NCI-H446 treated with DMSO at 0.1 percent for 48 hours (cell line): ENCODE measurements at places on chromosomes 2 and 18.

- DNase-seq: no peak
These were observed 216.6 kb downstream of the RTP5 start for GRCh38 chr2:242085941-242086621.

DNA sequence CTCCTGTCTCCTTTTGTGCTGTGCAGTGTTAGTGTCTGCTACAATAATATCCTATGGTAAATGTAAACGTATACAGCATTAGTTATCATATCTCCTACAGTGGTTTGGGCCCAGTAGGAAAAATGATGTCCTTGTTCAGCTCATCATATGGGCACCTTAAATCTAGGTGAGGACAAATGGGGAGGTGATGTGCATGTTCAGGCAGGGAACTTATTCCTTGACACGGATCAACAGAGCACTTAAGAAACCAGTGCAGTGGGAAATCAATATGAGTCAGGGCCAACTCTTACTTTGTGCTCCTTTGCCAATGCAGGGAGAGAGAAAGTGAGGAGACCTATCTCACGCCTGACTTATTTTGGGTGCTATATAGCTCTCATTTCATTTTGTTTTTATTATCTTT is 76.4 kb downstream of the KLHL14 start:
- no peak for DNase-seq

DNA sequence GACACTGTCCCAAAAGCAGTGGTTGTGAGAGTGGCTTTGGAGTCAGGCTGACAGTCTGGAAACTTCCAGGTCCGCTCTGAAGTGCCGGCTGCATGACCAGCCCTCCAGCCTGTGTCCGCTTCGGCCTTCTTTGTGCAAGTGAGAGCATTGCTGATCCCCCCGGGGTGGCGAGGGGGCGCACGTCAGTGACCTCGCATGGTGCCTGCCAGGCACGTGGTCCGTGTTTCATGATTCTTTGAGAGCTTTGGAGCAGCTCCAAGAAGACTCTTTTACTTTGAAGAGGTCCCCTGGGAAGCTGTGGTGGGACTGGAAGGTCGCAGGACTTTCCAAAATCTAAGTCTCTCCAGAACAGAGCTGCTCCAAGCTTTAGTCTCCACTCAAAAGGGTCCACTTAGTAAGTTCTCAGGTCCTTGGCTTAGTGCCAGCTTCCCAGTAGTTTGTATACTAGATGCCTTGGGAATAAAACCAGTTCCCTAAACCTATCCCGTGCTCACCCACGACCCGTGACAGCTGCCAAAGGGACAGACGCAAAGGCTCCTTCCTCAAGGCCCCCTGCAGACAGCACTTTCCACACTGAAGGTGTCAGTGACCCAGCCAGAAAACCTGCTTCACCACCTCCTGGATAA is 68.8 kb downstream of the ADI1 start:
- DNase-seq: no peak

DNA sequence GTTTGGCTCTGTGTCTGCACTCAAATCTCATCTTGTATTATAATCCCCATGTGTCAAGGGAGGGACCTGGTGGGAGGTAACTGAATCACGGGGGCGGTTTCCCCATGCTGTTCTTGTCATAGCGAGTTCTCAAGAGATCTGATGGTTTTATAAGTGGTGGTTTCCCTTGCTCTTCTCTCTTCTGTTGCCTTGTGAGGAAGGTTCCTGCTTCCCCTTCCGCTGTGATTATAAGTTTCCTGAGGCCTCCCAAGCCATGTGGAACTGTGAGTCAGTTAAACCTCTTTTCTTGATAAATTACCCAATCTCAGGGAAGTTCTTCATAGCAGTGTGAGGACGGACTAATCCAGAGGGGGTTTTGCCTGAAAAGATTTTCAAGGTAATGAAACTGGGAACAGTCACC is 245.4 kb downstream of the GALR1 start:
- no peak for DNase-seq

DNA sequence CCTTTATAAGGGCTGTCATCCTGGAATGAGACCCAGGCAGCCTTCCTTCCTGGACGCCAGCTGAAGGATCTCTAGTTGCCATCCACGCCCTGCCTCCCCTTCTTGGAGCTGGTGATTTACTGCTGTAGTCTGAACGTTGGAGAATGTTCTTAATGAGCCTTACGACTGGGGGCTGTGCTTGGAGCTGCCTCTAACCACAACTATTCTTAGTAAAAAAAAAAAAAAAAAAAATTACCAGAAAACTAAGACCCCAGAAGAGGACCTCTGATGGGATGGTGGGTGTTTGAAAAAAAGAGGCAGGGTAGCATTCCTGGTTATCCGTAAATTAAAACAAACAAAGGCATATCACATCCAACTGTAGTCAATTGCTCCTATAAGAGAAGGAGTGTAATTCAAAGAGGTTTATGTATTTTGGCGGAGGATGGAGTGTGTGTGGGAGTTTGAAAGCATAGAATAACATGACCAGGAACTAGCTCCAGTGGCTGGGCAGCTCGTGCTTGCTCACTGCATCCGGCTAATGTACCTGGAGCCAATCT is 105.4 kb downstream of the QPCT start:
- no peak for DNase-seq

GRCh38 chr2:103183061-103183460 is 421.2 kb downstream of the TMEM182 start:
- DNase-seq: no peak

DNA sequence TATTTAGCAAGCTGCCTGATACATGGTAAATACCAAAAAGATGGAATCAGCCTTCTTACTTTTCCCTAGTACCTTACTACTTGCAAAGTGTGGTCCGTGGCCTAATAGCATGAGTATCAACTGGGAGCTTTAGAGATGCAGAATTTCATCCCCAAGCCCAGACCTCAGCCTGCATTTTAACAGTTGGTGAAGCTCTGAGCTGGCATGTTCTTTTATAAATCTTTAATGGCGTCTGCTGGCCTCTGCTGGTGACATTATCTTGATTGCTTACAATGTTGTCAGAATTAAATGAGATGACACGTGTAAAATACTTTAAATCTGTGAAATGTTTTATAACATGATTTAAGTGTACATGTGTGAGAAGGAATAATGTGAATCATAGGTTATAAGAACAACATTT is 115.1 kb upstream of the NOSTRIN start:
- no peak for DNase-seq

DNA sequence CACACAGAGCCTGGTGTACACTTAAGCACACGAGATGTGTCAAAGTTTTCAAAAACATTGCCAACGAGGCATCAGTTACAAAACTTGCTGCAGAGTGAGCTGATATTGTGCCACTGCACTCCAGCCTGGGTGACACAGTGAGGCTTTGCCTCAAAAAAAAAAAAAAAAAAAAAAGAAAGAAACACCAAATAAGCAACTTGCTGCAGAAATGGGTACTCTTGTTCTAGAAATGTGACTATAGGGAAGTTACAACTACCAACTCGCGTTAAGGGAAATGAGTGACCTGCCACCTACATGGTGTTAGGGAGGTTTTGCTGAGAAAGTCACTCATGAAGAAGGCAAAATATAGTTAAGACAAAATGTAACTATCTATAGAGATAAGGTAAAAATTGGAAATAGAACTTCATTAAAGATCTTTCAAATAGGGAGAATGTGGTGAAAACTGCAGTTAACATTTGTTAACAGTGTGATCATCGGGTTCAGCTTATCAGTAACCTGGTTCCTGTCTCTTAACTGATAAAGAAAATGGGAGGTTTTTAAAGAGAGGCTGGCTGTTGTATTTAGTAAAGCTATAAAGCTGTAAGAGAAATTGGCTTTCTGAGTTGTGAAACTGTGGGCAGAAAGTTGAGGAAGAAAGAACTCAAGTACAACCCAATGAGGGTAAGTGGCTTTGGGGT is at the start of gene IL1RL1:
IL1RL1 (plus strand) TSS at position 600 of the 677 bp plus-strand sequence. CDS start 26,702 bp downstream, outside the sequence.
- no peak for DNase-seq

- no peak for DNase-seq
These were observed 464.7 kb downstream of the TXNL1 start for GRCh38 chr18:56173542-56174220.

DNA sequence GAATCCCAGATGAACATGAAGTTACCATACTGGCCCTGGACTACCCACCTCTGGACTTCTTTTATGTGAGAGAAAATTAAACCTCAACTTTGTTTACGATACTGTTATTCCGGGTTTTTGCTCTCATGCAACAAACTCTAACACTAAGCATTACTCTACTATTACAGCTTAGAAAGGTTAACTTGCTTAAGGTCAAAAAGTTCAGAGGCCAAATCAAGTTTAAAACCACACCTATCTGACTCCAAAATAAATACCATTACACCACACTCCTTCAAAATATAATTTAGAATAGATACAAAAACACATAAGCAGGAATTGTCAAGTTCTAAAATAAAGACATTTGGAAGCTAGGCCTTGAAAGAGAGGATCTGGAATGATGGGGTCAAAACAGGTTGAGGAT is 75.0 kb downstream of the DTNB start:
- DNase-seq: no peak

DNA sequence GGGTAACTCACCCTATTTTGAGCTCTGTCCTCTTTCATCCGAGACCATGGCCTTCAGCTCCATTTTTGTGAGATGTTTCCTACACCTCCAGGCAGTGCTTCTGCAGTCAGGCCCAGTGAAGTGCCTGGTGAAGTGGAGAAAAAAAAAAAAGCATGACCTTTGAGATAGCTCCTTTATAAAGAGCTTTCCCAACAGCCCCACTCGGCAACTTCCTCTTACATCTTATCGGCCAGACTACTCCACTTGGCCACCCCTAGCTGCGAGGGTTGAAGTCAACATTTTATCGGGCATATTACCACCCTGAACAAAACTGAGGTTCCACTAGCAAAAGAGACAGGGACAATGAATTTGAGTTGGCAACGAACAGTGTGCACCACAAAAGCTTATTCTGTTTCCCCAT is 124.8 kb upstream of the RNF152 start:
- no peak for DNase-seq

DNA sequence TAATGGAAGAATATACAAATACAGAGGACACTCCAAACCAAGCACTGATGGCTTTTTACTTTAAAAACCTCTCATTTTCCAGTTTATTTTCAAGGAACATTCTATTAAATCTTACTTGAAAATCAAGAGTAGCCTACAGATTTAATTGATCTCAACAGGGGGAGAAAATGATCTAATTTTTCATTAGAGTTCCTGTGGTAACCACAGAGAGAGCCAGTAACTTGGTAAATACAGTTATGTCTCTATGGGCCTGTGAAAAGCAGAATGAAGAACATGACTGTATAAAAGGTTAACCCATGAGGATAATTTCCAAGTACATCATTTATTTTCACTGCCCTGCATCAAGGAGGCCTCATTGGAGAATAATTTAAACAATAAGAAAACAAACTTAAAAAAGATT is 39.8 kb upstream of the ITPRID2 start:
- no peak for DNase-seq

GRCh38 chr2:134677856-134678756 is 40.7 kb downstream of the TMEM163 start:
- no peak for DNase-seq

GRCh38 chr18:54203914-54204313 is 20.6 kb downstream of the MBD2 start:
- DNase-seq: no peak

- no peak for DNase-seq
These were observed 84.3 kb downstream of the TNS1 start for GRCh38 chr2:217918308-217919024.

DNA sequence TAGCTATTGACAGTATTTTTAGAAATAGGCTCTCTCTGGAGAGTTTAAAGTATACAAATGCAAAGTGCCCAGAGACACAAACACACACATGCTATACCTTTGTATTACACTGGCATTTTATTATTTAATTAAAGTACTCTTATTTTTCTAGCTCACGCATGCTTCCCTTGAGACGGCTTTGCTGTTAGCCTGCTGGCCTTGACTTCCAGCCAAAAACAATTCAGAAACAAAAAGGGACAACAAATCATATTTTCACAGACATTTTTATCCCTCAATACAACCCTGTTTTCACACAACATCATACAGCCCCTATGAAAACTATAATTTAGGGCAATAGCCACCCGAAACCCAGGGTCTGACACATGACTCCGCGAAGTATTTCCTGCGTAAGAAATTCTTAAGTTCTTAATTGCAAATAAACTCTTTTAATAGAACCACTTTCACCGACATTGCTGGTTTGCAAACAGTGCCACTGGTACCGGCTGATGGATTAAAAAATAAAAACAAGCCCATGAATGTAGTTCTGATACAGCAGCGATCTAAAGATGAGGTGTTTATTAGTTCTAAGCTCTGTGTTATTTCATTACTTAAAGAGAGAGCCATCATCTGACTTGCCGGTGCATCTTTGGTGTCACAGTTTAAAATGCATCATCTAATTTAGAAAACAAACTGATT is 185.1 kb downstream of the TCF4 start:
- DNase-seq: no peak

DNA sequence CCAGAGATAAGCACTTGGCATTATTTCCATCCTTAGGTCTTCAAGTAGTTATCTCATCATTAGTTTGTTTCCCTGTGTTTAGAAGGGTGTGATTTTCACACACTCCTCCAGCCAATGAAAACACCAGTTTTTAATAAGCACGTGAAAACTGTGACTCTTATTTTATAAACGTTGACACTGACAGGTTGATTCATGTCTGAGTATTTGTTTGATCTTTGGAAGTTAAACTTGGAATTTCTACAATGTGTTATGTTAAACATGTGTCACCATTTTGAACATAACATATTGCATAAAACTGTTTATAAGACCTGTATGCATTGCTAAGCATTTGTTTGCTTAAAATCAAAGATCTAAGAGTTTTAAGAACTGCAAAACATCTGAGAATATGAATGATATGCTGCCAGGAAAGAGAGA is 27.6 kb downstream of the SLC40A1 start:
- DNase-seq: no peak

DNA sequence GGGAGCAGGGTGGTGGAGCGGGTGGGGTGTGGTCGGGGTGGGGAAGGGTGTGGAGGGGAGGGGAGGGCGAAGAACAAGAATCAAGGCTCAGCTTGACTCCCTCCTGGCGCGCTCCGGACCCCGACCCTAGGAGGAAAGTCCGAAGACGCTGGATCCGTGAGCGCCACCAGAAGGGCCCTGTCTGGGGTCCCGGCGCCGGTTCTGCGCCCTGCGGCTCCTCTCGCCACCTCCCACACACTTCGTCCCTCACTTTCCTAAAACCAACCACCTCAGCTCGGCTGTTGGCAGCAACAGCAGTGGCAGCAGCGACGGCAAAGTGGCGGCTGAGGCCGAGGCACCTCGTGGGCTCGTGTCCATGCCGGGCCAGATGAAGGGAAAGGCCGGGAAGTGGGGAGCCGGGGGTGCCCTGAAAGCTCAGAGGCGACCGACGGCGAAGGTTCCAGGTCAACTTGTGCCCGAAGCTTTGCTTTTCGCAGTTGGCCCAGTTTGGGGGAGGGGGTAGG is 2.1 kb downstream of the KLHL14 start:
- DNase-seq: no peak

- no peak for DNase-seq
These were observed 166.5 kb upstream of the CXCR4 start for GRCh38 chr2:136284226-136285119.

- DNase-seq: no peak
These were observed 201.7 kb upstream of the CWC22 start for GRCh38 chr2:180208841-180209240.

GRCh38 chr18:37617623-37618022 is 52.0 kb upstream of the CELF4 start:
- DNase-seq: no peak

DNA sequence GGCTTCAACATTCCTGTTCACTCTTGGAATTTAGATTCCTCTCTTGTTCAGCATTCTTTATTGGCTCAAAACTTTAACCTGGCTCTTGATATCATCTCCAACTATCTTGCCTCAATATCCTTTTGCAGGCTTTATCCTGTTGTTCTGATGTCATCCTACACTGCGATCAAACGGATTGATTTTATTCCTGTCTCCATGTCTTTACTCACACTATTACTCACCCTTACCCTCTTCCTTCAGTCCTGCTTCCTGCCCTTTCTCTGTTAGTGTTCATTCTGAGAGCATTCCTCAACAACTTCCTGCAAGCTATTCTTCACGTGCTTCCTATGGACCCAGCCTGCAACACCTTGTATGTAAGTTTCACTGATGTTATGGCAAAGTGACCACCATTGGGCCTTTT is 264.7 kb downstream of the RNF152 start:
- DNase-seq: no peak
